SK-MEL-5 (cell line): ENCODE measurements at places on chromosomes 3 and 15.
A peak's percentile ranks its signal among the peaks of the same experiment; 100 is the strongest.

DNA sequence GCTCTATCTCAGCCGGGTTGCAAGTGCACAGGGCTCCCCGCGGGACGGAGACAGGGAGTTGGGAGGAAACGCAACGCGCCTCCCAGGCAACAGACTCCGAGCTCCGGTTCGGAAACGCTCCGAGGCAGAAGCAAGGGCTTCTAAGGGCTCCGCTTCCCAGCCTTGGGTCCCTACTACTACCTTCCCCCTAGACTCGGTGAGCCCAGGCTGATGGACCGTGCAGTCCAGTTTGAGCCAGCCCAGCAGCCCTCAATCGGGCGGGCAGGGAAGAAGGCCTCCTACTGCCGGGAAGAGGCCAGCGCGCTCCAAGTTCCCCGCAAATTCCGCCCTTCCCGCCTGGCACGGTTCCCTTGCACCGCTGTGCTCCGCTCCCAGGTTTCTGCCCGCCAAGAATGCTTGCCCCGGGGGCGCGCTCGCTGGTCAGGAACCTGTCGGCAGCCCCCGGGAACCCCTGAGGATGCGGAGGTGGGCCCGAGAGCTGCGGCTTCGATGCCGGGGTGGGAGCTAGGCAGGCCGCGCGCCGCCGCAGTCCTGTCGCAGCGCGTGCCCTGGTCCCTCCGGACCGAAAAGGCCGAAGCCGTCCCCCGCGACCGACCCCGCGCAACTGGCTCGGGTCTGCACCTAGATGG, 728 bp downstream of the TRANK1 start:
- no peak for DNase-seq

- peak; percentile 75 for DNase-seq
Measured at GRCh38 chr3:78913711-78914110, 854.1 kb downstream of the ROBO1 start.

DNA sequence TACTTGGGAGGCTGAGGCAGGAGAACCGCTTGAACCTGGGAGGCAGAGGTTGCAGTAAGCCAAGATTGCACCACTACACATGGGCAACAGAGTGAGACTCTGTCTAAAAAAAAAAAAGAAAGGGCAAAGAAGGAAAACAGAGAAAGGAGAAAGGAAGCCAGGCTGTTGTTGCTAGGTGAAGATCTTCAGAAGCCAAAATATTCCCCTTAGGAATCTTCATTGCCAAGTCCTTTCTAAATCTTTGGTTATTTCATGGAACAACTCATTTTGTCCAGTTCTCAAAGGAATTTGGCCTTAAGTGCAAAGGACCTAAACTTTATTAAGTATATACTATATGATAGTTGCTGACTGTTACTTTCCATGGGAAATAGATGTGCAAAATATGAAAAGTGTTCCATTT, 59.2 kb upstream of the OSBPL11 start:
- no peak for DNase-seq

DNA sequence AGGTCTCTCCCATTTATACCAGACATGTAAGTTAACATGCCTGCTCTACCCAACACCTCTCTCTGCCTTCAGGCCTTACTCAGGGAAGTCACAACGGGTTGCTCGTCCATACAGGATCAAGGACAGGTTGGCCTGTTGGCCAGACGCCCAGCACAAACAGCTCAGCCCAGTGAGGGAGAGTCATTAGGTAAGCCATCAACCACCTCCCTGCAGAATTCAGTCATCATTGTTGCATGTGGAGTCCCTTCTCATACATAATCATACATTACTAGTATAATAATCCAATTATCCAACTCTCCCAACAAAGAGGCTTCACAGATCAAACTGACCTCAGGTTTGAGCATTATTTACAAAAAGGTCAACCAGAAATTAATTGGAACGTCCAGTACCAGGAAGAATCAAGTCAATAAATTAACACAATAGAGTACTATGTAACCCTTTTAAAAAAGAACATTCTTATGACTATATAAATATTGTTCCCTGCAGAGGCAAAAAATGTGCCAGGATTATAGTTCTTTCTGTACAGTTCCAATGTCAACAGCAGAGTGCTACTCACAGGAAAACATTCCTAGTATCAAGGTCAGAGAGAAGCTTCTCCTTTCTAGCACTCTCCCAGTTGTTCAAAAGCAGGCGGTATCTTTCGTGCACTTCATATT, 33.2 kb downstream of the HOMER2 start:
- DNase-seq: peak; percentile 31

DNA sequence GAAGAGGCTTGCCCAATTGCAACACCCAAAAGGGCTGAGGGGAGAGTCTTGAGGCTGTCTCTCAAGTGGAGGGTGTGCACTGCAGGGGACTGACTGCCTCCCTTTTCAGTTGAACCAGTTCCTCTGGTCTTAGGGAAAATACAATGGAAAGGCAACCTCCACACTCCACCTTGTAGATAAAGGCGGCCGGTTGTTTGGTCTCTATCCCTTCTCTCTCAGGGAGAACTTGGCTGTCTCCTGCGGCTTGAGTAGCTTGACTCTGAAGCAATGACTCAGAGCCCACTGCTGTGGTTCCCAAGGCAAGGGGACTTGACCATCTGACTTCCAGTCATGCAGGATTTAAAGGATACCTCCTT, 143.2 kb upstream of the UMPS start:
- DNase-seq: peak; percentile 22

GRCh38 chr3:193771011-193771652, 178.1 kb downstream of the OPA1 start:
- DNase-seq: no peak

GRCh38 chr15:73608941-73609340, 24.2 kb downstream of the NPTN start:
- DNase-seq: no peak

- DNase-seq: no peak
Measured at GRCh38 chr3:174431717-174432116, 427.4 kb upstream of the NAALADL2 start.

- no peak for DNase-seq
Measured at GRCh38 chr3:53860196-53860595, 13.8 kb downstream of the IL17RB start.
